ENCODE measurements at places on chromosomes 5 and 9.

- no peak for DNase-seq
Observed at GRCh38 chr5:158056130-158056825, 197.3 kb upstream of the CLINT1 start.

GRCh38 chr9:86097510-86098224 is 1.7 kb downstream of the GOLM1 start:
- no peak for DNase-seq

GRCh38 chr5:134556994-134557393 is 31.5 kb downstream of the JADE2 start:
- no peak for DNase-seq

- DNase-seq, result no peak
Observed at GRCh38 chr5:132267166-132267739, 9.8 kb downstream of the PDLIM4 start.

DNA sequence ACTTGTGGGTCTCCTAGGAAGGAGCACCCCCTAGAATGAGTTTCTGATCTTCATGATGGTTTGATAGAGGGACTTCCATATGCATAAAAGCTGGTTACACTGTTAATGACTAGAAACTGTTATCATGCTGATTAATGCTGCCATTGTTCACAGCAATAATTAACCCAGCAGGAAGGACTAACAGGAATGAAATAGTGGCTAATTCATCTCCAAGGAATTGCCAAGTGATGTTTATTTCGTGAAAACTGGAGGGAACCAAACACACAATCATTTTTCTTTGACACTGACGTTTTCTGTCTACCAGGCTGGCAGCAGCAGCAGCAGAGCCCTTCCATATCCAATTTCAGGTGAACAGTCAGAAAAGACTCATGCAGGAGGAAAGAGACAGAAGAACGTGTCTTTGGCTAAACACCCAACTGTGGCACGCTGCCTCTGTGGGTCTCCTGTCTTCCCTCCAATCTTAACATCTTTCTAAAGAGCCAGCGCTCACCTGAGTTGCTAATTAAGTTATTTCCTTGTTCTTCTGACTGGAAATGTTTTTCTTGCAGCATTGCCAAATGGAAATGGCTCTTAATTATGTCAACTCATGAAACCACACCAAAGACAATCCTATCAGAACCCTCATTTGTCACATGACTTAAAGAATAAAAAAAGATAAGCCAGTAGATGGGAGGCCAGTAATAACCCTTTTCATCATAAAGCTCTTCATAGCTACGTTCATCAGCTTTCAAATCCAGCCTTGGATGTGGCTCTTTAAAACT is 181.5 kb downstream of the SLIT3 start:
- DNase-seq, result no peak

- DNase-seq, result no peak
Observed at GRCh38 chr5:56620903-56621677, 194.3 kb upstream of the MAP3K1 start.

DNA sequence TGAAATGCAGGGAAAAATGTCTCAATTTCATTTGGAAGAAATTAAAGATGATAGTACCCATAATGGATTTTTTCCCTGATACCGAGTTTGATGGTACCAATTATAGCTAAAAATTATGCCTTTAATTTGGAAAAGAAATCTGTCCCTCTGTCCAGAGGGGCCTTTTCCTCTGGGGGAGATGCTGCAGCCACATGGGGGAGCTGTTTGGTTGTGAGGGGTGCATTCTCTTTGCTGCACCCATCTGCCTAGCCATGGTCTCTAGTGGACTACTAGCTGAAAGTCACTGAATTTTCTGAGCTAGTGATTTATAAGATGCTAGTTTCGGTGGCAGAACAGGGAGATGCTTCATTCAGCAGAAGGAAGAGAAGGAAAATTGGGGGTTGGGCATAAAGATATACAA is 9.6 kb downstream of the SEC61B start:
- DNase-seq, result peak; percentile 40

DNA sequence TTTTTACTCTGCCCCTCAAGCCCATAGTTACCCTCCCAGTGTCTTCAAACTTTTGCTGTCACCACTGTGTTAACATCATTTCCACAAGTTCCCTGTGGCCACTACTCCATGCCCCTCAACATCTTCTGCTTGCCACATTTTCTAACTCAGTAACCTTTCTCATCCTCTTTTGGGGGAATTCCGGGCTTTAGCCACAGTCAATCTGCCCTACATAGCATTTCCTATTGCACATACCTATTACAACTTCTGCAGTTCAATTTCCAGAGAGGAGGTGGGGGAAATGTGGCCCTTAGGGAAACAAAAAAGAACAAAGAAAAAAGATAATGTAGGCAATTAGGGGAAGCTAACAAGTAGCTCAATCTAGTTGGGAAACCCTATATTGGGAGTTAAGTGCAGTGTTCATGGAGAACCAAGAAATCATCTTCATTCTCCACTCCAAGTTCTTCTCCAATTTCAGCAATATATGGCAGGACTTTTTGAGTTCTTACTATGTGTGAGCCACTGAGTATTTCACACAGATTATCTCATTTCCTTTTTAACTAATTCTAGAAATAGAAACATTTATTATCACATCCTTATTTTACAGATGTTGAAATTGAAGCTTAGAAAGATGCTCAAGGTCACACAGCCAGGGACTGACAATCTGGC is 40.2 kb upstream of the LPAR1 start:
- no peak for DNase-seq

DNA sequence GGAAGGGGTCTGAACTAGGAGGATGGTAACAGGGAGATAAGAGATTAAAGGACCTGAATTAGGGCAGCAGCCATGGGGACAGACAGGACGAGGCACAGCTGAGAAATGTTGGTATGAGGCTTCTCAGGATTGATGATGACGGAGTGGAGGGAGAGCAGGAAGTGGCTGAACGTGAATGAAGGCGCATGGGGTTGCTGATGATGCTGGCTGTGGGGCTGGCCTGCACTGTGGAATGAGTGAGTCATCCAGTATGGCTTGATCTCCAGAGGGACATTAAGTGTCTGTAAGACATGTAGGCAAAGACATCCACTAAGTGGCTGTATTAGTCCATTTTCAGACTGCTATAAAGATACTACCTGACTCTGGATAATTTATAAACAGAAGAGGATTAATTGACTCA is 256.4 kb downstream of the ICE1 start:
- no peak for DNase-seq

DNA sequence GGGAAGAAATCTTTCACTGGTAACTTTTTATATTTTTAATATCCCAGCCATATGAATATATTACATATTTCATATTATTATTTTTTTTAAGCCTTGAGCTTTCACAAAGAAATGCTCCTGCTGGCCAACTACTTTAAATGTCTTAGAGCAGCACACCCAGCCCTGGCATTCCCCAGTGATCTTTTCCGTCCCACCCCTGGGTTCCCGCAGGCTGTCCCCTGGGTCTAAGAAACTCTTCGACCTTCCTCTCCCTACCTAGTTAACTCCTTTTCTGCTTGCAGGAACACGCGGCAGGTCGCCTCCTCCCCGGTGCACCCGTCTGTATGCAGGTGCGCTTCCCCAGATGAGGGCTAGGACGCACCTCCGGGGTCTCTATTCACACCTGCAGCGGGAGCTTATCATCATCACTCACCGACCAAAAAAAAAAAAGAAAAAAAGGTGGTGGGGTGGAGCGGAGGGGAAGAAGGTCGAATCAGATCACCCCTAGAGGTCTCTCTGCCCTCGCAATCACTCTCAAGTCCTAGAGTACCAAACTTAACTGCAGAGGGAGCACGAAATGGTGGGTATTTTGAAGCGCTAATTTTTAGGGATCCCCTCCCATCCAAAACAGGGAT is 696 bp downstream of the ZFP62 start:
- peak; percentile 44 for DNase-seq

DNA sequence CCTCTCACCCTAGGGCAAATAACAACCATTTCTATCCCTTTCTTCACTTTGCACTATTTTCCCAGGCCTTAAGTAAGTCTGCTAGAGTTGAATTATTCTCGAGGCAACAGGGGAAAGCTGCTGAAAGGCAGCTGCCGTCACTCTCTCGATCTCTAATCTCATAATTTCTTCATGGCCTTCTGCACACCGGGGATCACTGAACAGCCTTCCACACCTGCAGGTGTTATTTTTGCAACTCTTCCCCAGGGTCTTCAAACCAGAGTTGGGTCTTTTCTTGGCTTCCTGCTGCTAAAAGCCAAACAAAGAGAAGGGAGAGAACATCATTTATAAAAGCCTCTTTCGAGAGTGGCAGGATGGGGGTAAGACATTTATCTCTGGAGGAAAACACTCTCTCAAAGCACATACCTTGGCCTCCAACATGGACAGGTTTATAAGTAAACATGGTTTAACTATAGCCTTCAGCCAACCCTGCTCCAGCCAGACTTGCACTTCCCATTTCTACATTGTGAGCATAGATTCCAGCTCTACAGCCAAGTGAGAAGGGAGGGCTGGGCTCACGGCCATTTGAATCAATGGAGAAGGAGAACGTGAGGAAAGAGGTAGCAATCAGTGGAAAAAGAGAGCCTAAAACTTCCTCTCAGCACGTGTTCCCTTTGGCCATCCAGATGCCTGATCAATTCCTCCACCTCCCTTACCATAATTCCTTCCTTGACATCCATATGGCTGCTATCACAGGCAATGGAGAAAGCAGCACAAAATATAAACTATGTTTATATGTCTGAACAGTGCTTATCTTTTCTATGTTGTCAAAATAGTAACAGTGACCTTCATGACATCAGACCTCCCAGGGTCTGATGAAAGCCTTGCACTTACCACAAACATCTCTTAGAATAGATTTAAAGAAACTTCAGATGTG is 464.9 kb downstream of the TLE1 start:
- DNase-seq, result no peak

- no peak for DNase-seq
Observed at GRCh38 chr5:16934677-16935153, 1.4 kb downstream of the MYO10 start.

- no peak for DNase-seq
Observed at GRCh38 chr9:82354279-82354659, 365.7 kb downstream of the SPATA31D1 start.

DNA sequence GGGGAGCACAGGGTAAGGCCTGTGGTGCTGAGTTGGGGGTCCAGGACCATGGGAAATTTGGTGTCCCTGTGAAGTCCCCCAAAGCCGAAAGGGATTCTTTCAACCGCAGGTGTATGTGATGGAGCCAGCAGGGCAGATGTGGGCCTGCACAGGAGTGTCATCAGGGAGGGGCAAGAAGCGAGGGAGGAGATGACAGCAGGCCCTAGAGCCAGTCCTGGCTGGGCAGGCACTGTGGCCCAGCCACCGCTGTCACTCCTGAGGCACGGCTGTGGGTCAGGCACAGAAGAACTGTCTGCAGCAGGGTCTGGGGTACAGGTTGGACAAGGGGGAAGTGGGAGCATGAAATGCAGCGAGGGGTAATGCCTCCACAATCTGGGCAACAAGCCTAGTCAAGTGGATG is 4.8 kb downstream of the HK3 start:
- DNase-seq, result no peak

DNA sequence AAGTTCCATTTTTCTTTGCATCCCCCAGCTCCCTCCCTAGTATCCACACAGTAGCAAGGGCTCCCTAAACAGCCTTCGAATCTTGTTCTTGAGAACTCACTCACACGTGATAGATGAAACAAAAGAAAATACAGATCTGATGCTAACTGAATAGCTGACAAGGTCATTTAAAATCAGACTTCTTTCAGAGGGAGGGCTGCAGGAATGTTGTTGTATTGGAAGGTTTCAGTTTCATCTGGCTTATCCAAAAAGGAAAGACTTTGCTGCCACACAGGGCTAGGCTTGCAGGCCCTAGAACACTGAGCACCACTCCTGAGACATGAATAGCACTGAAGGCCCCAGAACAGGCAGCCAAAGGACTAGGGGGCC is 3.2 kb downstream of the CD180 start:
- DNase-seq, result no peak

DNA sequence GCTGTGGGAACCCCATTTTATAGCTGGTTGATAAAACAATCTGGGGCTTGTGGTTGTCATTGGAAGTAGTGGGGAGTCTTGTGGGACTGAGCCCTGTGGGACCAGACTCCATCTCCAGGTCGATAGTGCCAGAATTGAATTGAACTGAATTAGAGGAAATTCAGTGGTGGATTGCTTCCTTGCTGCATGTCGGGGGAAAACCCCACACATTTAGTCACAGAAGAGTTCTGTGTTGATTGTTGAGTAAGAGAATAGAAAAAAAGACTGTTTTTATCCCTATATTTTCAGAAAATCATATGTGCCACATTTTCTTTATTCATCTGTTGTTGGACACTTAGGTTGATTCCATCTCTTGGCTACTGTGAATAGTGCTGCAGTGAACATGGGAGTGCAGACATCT is 209.7 kb downstream of the ARHGEF28 start:
- DNase-seq, result no peak

DNA sequence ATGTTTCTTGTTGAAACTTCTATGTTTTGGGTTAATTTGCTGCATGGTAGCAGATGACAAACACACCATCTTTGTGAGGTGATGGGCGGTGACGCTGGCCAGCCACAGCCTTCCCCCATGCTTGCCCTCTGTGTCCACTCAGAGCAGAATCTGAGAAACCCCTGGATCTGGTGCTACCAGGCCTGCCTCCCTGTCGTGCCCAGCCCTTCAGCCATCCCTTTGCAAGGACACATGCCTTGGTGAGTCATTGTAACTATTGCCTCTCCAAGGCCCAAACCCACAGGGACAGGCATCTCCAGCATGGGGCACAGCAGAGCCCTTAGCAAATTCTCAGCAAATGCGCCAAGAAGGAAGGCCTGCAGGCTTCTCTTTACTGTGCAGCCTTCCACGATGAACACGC is 48.1 kb upstream of the FCN1 start:
- no peak for DNase-seq

DNA sequence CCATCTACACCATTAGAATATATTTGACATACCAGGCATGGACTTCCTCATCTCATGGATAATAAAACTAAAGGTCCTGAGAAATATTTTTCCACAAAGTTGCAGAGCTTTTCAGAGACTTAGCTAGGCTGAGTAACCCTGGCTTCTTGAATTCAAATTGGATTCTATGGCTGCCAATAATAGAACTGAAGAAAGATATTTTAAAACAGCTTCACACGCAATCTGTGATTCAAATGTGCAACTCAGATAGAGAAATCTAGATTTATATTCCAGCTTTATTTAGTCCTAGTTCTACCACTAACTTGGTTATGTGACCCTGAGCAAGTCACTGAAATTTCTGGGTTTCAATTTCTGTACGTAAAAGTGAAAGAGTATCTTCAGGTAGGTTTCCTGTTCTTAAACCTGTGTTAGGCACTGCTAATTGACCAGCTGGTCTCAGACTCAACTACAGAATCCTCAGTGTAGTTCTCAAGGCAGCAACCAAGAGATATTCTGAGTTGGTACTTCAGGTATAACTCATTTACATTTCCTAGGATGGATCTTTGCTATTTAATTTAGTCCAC is 235.3 kb downstream of the GABRB2 start:
- DNase-seq, result no peak

GRCh38 chr5:91607675-91608074 is 224.6 kb upstream of the ARRDC3 start:
- DNase-seq, result no peak

DNA sequence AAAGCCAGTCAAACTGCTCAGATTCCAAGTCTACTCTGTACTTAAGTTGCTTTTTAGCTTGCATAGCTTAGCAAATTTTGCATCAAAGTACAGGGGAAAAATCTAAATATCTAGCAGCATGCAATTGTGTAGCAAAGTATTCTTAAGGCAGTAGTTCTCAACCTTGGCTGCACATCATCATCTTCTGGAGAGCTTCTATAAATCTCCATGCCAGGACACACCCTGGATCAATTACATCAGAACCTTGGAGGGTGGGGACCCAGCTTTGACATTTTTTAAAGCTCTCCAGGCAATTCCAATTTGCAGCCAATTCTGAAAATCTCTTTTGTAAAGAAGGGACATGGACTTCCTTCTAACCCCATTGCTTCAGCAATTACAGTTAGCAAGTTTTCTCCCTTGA is 187.5 kb downstream of the SNCAIP start:
- no peak for DNase-seq

GRCh38 chr5:141506381-141507155 is 17.7 kb downstream of the PCDHGC5 start:
- DNase-seq, result no peak

Measured in activated naive CD4-positive, alpha-beta T cell treated with anti-CD3 and anti-CD28 coated beads, Interleukin-2, amount 50 U/mL, for 16 hours (primary cell).